ENCODE measurements at places on chromosomes 4 and X.
A peak's percentile ranks its signal among the peaks of the same experiment; 100 is the strongest.

- DNase-seq, result no peak
These were observed 9.0 kb downstream of the ZNF275 start for GRCh38 chrX:153342762-153343558.

DNA sequence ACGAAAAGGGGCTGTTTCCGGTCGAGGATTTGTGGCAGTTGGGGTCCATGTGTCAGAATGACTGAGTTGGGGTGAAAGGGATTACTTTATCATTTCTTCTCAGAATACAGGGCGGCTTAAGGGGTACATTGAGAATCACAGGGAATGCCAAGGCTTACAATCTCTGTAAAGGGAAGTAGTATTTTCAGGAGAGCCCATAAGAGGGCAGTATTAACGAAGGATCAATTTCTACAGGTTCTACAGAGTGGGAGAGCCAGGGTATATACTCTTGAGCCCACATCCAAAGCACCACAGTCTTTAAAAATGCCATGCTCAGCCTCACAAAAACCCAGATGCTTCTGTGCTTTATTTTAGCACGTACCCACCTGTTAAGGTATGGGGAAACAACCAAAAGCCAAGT lies 67.7 kb upstream of the ZXDA start:
- peak; percentile 35 for DNase-seq

GRCh38 chr4:117898496-117898895 lies 135.8 kb upstream of the NDST3 start:
- DNase-seq, result no peak

DNA sequence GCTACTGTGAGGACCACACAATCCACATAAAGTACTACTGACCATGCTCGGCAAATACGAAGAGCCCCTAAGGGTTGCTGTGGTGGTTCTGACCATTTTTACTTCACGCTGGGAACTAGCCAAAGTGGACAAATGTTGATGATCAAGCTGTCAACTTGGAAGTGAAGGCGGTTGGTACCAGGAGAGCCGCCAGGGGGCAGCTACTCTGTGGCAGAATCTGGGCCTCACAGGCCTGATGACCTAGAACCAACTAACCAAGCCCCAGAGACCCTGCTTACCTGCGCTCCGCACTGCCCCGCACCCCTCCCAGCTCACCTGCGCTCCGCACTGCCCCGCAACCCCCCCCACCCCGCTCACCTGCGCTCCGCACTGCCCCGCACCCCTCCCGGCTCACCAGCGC lies 5.6 kb downstream of the GAK start:
- DNase-seq, result no peak

GRCh38 chr4:169033660-169034059 lies 23.6 kb upstream of the CBR4 start:
- DNase-seq, result no peak

DNA sequence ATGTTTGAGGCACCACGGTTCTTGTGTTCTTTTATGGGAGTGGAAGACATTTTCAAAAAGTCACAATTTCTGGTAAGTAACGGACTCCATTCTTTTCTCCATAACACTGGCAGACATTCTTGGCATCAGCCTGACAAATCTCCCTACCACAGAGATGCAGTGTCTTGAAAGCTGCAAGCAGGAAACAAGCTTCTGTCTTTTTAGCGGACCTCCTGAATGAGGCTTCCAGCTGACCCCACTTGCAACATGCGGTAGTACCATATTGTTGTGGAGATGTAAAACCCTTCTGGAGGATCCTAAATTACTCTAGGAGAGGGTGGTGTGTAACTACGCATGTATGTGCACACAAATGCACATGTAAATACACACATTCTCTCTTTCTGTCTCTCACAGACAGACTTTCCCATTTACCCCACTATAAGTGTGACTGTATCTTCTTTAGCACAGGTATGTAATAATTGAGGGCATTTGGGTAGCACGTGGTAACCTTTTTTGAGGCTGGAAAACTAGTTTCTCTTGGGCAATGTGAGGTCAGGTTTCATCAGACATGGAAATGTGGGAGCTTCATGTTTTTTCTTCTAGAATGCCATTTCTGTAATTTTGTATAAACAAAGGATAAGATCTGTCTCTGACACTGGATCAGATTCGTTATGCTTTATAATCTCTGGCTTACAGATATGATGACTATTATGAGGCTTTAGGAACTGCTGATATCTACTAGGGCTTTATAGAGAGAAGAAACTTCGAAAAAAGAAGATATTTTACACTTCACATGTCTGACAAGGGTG lies 130.1 kb downstream of the MGST2 start:
- no peak for DNase-seq

DNA sequence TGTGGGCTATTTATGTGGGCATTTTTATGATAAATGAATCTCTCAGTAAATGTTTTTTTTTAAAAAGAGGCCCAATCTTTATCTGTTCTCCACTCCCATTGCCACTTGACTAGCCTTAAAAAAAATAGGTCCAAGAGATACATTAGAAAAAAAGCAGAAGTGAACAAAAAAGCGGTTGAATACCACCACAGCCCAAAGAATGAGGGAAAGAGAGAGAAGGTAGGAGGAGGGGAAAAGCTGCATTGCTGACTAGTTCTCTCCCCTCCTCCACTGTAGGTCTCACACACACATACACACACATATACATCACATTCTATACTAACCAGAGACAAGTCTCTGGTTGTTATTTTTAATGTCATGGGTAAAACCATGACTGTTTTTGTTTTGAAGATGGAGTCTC lies 95.8 kb upstream of the IL13RA1 start:
- DNase-seq, result no peak
